Smooth muscle cell of trachea (primary cell): ENCODE measurements at places on chromosomes 3 and 15. TPM values are rescaled to one million over a fixed set of nuclear protein-coding genes. Genes with fewer than 3 reads are reported as not detected.

Gene ADAMTSL3
- 0.17 and 1.2 TPM in 2 replicates for total RNA-seq

Gene RASGRF1
- total RNA-seq = under 0.01 TPM in 1 of 2 replicates, not detected in the other

Gene INSYN1
- 0.73 and 1.5 TPM in 2 replicates for total RNA-seq

Gene ARHGEF26
- 0.99 and 1.6 TPM in 2 replicates for total RNA-seq

Gene PDHB
- 54.9 and 127 TPM in 2 replicates for total RNA-seq

Gene PLD1
- 17.6 and 24.1 TPM in 2 replicates for total RNA-seq
